Stimulated activated CD8-positive, alpha-beta memory T cell treated with anti-CD3 and anti-CD28 coated beads, Interleukin-4, amount 100 ng/mL, for 1 hour (primary cell): ENCODE measurements at places on chromosomes 4 and X.
A peak's percentile ranks its signal among the peaks of the same experiment; 100 is the strongest.

GRCh38 chrX:154368630-154369448 is 5.6 kb downstream of the FLNA start:
- peak; percentile 86 for DNase-seq

DNA sequence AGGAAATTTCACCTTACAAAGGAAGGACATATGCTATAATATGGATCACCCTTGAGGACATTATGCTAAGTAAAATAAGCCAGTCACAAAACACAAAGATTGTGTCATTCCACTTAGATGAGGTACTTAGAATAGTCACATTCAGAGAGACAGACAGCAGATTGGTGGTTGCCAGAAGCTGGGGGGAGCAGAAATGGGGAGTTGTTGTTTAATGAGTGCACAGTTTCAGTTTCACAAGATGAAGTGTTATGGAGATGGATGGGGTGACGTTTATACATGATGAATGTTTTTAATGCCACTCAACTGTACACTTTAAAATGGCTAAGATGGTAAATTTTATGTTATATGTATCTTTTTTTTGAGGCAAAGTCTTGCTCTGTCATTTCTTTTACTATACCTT is 14.8 kb upstream of the SPON2 start:
- DNase-seq, result no peak

DNA sequence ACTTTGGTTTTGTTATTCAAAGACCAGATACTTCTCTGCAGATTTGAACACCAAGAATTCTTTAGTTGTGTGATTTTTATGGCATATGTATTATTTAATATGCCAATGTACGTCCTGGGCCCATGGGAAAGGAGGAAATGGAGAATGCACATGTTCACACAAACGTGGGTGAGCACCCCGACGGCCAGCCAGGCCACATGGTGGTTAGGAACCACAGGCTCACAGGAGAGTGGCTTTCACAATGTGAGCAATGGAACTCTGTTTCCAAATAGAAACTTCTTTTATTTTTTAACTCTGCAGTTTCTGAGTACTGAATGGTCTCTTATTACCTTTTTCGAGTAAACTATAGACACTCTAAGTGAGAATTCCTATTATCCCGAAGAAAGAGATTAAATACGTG is 58.0 kb upstream of the UNC5C start:
- no peak for DNase-seq

GRCh38 chr4:34486461-34487363 is 1757.6 kb downstream of the ARAP2 start:
- DNase-seq, result no peak

DNA sequence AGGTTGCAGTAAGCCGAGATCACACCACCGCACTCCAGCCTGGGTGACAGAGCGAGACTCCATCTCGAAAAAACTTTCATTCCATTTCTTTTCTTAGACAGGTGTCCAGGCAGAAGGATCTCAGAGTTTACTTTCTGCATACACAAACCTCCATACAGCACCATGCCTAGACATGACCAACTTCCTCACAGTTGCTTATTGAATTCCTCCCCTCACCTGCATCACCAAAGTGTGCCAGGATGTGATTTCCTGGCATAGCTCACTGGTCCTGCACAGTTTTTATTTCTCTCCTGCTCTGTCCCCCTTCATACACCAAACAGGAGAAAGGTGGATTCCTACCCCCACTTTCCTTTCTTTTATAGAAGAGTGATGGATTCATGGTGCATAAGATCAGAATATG is 34.7 kb upstream of the PPARGC1A start:
- DNase-seq, result no peak

GRCh38 chrX:105646592-105647372 is 175.6 kb upstream of the NRK start:
- DNase-seq, result no peak

DNA sequence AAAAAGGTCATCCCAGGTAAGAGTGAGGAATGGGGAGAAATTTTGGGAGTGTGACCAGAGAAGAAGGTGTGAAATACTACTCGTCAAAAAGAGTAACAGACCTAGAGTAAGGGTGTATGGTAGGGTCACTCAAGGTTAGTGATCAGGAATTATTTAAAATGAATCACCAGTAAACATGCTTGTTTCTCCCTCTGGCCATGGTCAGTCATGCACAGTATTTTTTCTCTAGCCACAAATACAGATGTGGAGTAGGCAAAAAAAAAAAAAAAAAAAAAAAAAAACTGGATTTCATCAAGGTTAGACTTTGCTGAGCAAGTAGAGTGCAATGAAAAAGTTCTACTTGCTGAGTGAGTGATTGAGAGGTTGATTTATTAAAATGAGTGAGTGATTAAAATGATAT is 34.2 kb upstream of the SLIT2 start:
- DNase-seq, result no peak

GRCh38 chrX:2507196-2507595 is 6.4 kb upstream of the DHRSX start:
- DNase-seq, result no peak

DNA sequence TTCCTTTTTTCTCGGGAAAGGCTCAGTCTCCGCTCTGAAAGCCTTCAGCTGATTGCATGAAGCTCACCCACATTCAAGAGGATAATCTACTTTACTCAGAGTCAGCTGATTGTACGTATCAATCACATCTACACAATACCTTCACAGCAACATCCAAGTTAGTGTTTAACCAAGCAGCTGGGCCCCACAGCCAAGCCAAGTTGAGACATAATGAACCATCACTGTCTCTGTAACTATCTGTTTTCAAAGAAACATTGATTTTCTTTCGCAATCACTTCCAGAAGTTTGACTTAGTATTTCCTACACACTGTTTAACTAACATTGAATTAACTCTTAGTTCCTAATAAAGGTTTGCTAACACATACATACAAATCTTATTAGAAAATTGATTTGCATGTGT is 40.3 kb downstream of the RWDD4 start:
- no peak for DNase-seq

DNA sequence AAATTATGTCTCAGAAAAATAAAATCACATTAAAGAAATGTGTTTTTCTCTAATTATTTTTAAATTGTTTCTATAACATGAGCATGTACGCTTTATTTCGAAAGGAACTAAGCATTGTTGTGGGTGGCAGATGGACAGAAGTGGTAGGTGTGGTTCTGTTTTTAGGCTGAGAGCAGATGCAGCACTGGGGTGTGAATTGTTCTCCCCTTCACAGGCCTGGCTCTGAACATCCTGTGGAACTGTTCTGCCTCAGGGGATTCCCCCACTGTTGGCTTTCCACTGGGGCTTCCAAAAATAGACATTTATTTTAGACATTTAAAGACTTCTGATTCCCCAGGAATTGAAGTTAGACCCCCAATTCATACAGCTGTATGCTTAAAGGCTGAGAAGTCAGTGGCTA is 41.9 kb upstream of the PDHA2 start:
- no peak for DNase-seq
